ENCODE measurements at places on chromosomes 7 and 10.

DNA sequence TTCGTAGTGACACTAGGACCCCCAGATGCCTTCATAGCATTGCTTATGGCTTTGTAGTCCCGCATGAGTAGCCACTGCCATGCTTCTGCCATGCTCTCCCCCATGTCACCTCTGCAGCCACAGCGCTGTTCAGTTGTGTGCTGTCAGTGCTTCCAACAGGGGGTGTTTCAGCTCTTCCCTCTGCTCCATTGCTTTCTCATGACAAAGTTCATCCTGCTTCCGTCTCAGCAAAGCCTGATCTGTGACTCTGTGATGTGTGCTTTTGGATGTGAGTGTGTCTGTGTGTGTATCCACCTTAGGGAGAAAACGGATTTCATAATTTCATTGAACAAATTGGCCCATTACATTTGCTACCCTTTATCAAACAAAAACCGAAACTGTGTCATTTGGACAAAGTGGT lies 134.9 kb upstream of the SAMD8 start:
- DNase-seq = no peak

GRCh38 chr7:152312316-152312715 lies 123.5 kb downstream of the KMT2C start:
- no peak for DNase-seq

DNA sequence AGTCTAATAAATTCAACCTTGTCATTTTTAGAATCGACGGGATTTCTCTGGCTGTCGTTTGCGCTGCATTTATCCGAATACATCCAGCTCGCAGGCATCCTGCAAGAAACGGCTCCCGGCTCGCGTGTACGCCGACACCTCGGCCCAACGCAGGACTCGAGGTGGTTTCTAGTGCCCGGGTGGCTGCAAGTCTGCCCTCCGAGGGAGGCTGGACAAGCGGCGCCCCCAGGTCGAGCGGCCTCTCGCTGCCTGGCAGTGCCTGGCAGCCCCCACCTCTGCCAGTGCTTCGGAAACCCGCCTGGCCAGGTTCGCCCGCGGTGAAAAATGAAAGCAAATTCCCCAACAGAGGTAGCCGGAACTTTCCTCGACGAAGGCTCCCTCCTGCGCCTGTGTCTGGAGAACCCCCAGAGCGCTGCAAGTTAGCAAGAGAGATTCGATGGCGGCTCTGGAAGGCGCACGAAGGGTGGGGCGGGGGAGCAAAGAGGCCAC lies 5.7 kb upstream of the ZNF503 start:
- no peak for DNase-seq

- DNase-seq = no peak
These were observed 176.2 kb upstream of the CSTF2T start for GRCh38 chr10:51875610-51876009.

DNA sequence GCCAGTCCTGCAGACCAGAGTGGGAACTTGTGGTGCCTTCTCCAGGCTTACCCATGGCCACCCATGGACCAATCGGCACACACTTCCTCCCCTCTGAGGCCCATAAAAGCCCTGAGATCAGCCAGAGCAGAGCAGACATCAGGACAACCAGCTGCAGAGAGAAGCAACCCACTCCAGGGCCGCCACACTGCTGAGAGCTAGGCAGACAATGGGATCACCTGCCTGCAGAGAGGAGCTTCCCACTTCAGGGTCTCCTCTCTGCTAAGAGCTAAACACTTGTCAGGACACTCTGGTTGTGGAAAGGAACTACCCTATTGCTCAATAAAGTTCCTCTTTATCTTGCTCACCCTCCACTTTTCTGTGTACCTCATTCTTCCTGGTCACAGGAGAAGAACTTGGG lies 34.0 kb downstream of the C7orf25 start:
- no peak for DNase-seq

DNA sequence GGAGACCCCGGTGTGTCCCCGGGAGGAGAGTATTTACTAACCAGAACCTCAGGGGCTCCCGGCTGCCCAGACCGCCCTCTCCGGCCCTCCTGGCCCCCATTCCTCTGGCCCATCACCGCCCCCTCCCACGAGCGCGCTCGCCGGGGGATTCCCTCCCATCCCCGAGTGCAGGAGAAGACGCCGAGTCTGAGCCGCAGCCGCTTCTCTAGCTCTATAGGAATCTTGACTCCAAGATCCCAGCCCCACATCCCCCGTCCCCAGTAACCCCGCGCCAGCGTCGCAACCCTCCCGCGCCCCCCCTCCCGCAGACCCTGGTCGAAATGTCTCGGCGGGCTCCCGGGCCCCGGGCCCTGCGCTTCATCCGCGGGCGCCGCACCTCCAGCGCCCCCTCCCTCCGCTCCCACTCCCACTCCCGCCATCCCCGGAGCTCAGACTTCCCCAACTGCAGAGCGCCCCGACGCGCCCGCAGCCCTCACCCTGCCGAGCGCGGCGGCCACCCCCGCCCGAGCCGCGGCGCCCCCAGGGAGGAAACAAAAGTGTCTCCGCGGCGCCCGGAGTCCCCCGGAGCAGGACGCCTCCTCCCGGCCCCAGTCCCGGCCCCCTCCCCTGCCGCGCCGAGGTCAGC lies 541 bp downstream of the ELMO1 start:
- DNase-seq = peak; percentile 47

DNA sequence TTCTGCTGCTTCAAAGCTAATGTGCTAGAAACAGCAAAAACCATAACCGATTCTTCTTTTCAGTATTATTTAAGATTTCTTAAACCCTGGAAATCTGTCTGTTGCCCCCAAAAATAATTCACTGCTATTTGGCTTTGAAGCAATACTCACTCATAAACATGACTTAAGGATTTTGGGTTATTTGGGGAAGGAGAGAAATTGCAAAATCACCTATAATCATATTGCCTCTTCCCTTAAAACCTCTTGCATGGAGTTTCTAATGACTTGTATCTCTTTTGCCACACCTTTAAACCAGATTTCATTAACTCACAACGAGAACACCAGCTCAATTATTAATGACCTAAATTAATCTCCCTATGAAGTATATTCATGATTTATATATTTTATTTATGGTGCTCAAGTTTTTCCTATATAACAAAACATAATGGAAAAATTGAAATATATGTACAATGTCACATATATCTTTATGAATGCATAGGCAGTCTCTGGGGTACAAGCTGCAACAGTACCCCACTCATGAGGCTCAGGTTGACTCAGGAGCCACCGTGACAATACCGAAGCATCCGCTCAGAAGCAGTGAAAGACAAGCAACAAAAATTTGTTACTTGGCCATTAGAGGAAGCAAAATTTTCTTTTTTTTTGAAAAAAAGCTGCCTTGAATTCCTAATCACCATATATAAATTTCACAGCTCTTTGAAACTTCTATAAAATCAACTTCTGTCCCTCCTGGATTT lies 3.0 kb downstream of the NAMPT start:
- peak; percentile 7 for DNase-seq

DNA sequence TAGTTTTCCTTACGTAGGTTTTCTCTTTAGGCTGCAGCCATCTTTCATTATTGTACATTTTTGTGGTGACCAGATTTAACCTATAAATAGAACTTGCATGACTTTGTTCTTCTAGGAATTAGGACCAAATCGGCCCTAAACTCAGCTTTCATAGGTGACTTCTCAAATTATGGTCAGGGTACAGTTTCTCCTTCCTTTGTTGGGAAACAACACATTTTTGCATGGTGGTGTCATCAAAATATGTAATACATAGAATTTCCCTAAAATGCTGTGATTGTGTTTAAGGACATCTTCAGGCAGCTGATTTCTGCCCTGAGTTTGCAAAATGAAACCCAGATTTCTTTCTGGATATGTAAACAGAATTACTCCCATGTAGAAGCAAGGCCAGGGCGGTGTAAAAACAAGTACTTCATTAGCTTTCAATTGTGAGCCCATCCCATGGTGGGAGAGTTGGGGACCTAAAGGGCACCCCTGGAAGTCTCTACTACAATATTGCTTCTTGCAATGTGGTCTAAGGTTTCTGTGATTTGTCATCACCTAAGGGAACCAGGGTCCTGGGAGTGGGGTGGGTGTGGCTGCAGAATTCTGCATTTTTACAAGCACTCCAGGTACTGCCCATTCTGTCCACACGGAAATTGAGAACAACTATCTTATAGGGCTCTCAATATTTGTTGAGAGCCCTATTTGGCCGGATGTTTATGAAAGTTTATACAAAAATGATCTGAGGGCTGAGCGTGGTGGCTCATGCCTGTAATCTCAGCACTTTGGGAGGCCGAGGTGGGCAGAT lies 121.0 kb upstream of the FAM171A1 start:
- DNase-seq = no peak

GRCh38 chr7:77269360-77270093 lies 69.9 kb upstream of the FGL2 start:
- no peak for DNase-seq

- no peak for DNase-seq
These were observed 534.9 kb upstream of the GALNT17 start for GRCh38 chr7:70597066-70597465.

DNA sequence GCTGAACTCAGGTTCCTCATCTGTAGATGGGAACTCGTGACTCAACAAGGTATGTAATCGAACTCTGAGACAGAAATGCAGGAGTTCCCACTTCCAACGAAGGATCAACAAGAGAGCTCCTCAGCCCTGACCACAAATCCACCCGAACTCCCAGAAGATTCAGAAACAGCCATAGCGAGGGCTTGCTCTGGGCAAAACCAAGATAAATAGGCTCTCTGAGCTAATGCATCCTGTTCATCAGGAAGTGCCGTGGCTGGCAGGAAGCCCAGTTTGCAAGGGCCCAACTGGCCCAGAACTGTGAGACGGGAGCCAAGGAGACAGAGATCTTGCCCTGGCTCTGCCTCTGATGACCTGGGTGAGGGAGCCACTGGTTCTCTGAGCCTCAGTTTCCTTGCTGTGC lies 141.7 kb upstream of the PFKP start:
- DNase-seq = no peak

DNA sequence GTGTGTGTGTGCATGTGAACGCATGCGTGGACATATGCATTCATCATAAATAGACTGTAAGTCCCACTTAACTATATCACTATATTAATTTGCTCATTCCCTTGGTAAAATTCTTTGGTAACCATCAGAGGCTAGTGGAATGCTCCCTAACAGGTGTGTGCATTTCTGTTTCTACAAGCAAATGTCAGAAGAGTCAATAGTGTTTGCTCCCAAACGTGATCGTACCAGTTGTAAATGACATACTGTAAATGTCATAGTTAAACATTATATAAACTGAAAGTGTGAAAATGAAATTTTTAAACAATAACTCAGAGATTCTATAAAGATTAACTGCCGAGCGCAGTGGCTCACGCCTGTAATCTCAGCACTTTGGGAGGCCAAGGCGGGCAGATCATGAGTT lies 94.6 kb downstream of the ANLN start:
- no peak for DNase-seq
